ENCODE measurements at places on chromosomes 11 and 22.

DNA sequence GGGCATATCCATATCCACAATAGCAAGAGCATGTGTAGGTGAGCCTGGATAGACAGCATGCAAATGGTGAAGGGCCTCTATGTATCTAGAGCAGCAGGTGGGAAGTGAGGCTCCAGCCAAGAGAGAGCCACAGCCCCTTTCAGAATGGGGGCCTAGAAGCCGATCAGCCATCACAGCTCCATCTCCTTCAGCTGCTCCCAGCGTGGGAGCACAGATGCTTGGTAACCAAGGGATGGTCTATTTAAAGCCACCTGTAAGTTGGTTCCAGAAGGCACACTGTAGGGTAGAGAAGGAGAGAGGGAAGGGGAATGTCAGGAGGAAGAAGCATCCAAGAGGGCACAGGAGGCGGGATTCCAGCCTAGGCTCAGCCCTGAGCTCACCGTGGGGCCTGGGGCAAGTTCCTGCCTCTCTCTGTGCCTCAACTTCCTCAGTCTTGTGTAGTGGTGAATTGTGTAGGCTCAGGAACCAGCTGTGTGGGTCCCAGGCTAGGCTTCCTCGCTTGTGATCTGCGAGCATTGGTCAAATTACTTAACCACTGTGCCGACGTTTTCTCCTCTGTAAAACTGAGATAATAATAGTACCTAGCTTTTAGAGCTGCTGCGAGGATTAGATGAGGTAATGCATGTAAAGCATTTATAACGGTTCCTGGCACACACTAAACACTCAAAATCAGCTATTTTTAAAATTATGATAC, 122.9 kb upstream of the NAV2 start:
- no peak for DNase-seq

- no peak for DNase-seq
Measured at GRCh38 chr22:49255741-49256318, 571.8 kb downstream of the BRD1 start.

GRCh38 chr22:28833276-28833923, 33.0 kb upstream of the XBP1 start:
- no peak for DNase-seq

DNA sequence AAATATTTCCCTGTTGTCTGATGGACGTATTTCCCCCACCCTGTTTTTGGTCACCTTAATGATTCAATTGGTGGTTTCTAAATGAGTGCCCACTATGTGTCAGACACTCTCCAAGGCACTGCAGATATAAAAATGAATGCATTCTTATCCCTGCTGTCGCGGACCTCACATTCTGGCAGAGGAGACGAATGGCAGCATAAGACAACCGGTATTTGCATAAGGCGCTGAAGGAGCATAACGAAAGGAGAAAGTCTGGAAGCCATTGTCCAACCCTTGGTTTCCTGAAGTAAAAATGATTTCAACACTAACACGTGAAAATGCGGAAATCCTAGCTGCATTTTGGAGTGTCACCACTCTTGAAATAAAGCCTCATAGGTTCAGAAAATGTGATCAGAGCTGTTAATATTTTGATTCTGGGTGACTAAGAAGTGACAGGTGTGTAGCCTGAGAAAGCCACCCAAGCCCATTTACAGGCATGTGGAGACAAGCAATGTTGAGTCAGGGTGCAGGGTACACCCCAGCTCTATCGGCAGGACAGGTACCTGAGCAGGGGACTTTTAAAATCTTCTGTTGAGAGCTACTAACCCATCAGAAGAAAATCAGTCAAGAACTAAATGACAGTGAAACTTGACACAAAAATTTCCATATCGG, 10.1 kb upstream of the GAB2 start:
- DNase-seq, result no peak

GRCh38 chr22:17780741-17781318, 6.6 kb upstream of the BID start:
- no peak for DNase-seq

GRCh38 chr22:24117942-24118341, 63.3 kb upstream of the SUSD2 start:
- no peak for DNase-seq

- DNase-seq, result no peak
Measured at GRCh38 chr11:120432056-120433018, 79.2 kb upstream of the GRIK4 start.

DNA sequence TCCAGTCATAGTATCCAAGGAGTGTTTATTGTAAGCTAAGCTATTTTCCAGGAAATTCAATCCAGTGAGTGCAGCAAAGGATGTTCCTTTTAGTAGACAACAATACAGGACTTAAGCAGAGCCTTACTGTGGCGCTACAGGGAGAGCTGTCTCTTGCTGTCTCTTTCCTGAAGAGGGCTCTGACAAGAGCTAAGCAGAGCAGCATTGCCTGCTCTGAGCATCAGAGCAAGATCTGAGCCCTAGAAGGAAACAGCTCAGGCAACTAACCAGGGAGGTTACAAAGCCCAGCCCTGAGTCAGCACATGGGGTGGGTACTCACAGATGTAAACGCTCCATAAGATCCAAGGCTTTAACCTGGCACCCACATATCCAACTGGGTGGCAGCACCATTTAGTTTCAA, 8.0 kb downstream of the LAYN start:
- DNase-seq, result no peak

GRCh38 chr11:12771875-12772274, 97.7 kb downstream of the TEAD1 start:
- no peak for DNase-seq

DNA sequence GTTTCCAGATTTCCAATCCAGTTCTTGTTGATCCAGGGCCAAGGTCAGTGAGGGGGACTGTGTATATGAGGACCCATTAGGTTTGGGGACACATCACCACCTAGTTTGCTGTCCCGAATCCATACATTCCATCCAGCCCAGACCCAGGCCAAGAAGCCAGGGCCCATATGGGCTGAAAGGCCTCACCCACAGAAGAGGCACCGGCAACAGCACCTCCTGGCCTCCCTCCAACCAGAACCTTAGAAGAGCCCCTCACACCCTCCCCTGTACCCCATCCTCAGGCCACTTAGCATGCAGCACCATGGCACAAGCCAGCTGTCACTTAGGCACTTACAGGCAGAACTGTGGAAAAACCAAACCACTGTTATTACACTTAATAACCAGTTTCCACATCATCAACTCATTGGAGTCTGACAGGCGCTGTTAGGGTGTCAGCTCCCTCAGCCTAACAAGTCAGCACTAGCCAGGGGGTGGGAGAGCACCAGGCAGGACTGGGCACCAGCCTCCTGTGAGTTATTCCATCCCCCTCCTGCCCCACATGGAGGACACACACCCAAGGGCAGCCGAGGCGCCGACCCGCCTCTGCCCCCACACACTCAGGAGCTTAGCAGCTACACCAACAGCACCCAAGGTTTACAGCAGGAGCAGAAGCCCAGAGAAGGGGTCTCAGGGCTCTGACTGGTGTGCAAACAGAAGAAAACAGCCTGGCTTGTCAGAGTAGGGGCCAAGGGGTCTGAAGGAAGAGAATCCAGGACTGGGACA, 132.0 kb downstream of the BUD13 start:
- no peak for DNase-seq

- DNase-seq, result no peak
Measured at GRCh38 chr22:17976121-17976520, 48.2 kb downstream of the MICAL3 start.

GRCh38 chr11:117678658-117679406, 118.2 kb downstream of the DSCAML1 start:
- no peak for DNase-seq

- DNase-seq, result no peak
Measured at GRCh38 chr11:44446996-44447771, 118.3 kb upstream of the CD82 start.

DNA sequence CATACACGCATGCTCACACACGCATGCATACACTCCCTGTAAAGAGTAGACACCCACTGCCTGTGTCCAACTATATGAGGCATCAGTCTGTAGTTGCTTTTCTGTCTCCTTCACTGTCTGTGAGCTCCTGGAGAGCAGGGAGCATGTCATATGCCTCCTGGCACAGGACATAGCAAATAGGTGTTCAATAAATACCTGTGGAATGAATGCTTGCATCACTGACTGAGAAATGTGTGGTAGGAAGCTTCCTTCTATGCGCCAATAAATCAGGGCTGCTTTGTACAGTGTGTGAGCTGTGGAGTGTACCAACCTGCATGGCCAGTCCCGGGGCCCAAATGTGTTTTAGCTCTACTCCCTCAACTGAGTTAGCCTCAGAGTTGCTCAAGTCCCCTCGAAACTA, 37.2 kb upstream of the NAV2 start:
- DNase-seq, result no peak

DNA sequence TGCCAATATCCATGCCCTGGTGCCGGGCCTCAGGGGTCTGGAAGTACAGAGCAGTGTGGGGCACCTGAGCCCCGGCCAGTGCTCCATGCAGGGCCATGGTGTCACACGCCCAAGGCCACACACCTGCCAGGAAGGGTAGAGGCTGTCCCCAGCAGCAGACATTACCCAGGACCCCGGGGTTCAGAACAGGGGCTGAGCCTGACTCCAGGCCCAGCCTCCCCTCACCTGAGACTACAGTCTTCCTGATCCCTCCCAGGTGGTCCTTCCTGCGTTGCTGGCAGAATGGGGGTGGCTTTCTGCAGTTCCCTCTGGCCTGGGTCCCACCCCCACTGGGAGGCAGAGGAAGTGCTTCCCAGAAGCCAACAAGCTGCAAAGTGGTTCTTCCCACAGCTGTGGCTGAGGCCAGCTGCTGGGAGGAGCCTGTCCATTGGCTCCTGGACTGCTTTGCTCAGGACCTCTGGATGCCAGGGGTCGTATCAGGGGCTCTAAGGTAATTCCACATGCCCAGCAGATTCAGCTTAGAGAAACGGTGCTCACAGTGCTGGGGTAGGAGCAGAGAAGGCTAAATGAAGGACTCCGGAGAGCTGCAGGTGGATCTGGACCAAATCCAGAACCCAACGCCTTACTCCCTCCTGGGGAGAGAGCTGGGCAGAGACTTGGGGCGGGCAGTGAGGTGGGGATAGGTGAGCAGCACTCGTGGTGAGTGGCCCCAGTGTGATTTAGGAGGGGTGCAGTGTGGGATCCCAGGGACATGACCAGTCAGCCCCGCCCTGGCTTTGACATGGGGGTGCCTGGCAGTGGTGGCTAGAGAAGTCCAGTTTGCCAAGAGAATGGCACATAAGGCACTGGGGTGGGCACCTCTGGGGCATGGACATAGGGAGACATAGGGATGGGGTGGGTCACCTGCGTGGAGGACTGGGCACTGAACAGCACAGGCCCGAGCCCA, 12.6 kb downstream of the TCIRG1 start:
- DNase-seq, result no peak

- no peak for DNase-seq
Measured at GRCh38 chr11:27618281-27618915, 81.9 kb downstream of the BDNF start.

DNA sequence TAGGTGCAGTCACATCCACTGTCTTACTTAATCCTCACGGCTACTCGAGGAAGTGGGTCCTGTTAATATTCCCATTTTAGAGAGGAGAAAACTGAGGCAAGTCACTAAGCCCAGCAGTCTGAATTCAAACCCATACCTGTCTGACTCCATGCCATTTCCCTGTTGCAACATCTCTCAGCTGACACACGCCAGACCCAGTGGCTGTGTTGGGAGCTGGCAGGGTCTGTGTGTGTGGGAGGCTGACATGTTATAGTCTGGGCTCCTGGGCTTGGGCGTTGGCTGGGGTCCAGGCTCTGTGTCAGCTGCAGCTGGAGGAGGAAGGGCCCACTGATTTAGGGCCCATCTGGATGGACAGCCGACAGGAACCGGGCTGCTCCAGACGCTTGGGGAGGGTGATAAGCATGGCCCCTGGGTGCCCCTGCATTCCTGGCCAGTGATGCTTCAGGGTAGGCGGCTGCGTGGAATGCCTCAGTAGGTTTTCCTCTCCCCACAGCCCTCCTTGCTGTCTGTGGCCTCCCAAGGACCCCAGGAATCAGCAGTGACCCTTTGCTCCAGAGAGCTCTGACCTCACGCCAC, 562.5 kb downstream of the MN1 start:
- DNase-seq, result no peak

GRCh38 chr11:114928260-114928870, 250.0 kb downstream of the NXPE2 start:
- no peak for DNase-seq

DNA sequence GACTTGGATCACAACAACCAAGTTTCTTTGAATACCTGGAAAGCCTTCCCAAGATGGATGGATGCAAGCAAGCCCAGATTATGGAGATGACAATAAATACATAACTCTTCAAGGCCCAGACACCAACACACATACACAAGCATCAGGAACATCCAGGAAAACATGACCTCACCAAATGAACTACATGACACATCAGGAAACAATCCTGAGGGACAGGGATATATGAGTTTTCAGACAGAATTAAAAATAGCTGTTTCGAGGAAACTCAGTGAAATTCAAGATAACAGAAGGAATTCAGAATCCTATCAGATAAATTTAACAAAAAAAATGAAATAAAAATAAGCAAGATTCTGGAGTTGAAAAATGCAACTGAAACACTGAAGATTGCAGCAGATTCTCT, 659.4 kb downstream of the METTL15 start:
- no peak for DNase-seq

GRCh38 chr11:132595711-132596134, 936.6 kb downstream of the OPCML start:
- DNase-seq, result no peak

DNA sequence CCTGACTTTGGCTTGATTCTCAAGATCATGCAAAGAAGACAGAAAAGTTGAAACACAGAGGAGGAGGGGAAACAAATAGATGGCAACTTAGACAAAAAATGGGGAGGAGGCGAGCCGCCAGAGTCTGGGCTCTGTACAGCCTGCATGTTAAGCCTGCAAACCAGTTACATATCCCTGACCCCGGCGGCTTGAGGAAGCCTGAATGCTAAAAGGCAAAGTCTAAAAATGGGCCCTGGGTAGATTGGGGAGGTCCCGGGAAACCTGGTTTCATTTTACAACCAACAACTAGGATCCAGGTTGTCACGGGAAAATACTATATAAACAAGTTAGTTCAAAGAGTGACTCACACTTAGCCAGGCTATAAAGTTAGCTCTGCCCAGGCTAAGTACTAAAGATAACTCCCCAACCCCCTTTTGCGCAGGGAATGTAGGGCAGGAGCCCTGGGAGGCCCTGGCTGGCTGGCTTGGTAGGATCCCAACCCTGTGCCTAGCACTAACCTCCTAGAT, 18.8 kb upstream of the ZBTB16 start:
- DNase-seq, result no peak

GRCh38 chr11:3825473-3826154, 15.1 kb downstream of the RHOG start:
- DNase-seq, result no peak

- no peak for DNase-seq
Measured at GRCh38 chr22:41383085-41383484, 1.3 kb downstream of the TEF start.

DNA sequence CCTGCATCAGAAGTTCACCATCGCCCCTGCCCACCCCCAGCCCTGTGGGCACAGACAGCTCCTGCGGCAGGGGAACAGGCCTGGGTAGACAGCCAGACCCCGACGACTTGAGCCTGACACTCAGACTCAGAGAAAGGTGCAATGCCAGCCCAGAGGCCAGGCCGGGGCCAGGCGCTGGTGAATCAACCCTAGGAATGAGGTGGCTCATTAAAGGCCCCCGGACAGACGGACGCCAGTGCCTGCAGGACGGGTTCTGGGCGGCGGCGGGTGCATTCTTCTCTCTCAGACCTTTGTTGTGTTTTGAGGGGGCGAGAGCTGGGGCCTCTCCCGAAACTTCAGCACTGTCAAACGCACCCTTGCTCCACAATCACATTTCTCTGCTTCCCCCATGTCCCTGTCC, 5.6 kb downstream of the OVOL1 start:
- DNase-seq, result no peak

Measured in stimulated activated CD4-positive, alpha-beta T cell treated with anti-CD3 and anti-CD28 coated beads, Interleukin-1b, Interleukin-23, amount 100 ng/mL, for 4 hours (primary cell).